D341Med (cell line): ENCODE measurements at places on chromosomes 1 and 21.

DNA sequence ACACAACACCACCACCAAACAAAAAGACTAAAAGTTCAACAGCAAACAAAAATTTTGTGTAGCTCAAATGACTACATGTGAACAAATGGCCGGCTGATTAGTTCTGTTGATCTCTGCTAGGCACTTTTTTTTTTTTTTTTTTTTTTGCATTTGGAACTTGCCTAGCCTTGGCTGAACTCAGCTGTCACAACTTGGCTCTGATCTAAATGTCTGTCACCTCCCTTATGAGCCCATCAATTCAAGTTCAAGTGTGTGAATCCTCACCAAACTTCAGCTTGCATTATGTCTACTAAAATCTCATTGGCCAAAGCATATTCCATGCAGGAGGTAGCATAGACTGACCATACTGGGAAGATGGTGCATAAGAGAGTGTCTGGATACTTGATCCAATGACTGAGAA lies 606.5 kb upstream of the ADGRL4 start:
- no peak for DNase-seq

- DNase-seq = no peak
These were observed 23.8 kb upstream of the SAMSN1 start for GRCh38 chr21:14569868-14570267.

GRCh38 chr21:25400427-25400826 lies 206.9 kb downstream of the MRPL39 start:
- no peak for DNase-seq

GRCh38 chr1:41160498-41161110 lies 81.5 kb downstream of the SCMH1 start:
- DNase-seq = no peak

- no peak for DNase-seq
These were observed 7.3 kb downstream of the RGS4 start for GRCh38 chr1:163076446-163076845.

GRCh38 chr1:57420981-57421785 lies 2.7 kb downstream of the DAB1 start:
- DNase-seq = no peak

GRCh38 chr1:77817368-77818209 lies 38.1 kb downstream of the MIGA1 start:
- DNase-seq = no peak

- DNase-seq = no peak
These were observed 8.7 kb upstream of the CLDN19 start for GRCh38 chr1:42748461-42749410.

- DNase-seq = no peak
These were observed 11.9 kb downstream of the PTPN22 start for GRCh38 chr1:113859478-113860175.

GRCh38 chr1:76288758-76289483 lies 214.4 kb downstream of the ST6GALNAC3 start:
- DNase-seq = no peak

DNA sequence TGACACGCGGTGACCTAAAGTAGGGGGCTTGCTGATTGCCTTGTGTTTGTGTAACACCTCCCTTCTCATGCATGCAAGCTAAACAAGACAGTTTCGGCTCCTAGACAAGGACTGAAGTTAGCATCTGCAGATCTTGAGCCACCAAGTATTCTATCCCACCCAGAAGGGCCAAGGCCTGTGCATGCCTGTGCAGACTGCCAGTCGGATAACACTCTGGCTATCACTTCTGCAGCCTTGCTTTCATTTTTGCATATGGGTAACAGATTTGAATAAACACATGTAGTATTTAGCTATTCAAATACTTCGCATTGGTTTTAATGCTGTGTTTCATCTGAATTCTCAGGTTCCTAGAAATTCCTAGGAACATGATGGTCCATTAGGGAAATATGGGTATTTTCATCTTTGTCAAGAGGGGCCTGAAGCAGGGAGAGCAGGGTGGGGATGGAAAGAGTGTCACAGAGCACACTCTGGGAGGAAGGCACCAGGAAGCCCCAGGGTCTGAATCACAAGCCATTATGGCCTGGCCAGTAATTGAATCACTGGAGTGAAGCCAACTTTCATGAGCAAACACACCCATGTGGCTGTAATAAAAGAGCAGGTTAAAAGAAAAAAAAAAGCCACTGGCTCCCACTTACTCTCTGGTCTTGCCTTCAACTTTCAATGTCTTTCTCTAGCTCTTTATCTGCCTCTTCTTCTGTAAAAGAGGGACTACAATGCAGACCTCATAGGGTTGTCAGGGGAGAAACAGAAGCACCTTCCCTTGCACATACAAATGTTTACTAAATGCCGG lies 28.3 kb downstream of the GADD45A start:
- DNase-seq = no peak

- no peak for DNase-seq
These were observed 166.9 kb downstream of the NCAM2 start for GRCh38 chr21:21165063-21165645.

DNA sequence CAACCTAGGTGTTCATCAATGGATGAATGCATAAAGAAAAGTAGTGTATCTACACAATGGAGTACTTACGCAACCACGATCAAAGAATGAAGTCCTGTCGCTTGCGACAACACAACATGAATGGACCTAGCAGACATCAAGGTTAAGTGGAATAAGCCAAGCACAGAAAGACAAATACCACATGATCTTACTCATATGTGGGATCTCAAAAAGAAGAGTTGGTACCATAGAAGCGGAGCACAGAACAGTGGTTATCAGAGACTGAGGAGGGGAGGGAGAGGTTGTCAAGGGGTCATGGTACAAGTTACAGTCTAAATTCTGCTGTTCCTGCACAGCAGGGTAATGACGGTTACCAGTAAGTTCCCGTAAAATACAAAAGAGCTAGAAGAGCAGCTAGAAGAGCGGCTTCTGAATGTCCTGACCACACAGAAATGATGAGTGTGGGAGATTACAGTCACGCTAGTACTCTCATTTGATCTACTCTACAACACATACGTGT lies 36.7 kb downstream of the NPHP4 start:
- DNase-seq = no peak

GRCh38 chr21:31278511-31279130 lies 65.4 kb downstream of the TIAM1 start:
- DNase-seq = no peak

GRCh38 chr21:33289199-33289819 lies 23.1 kb downstream of the IL10RB start:
- DNase-seq = no peak

- no peak for DNase-seq
These were observed 70.2 kb downstream of the ESRRG start for GRCh38 chr1:216653001-216653400.

- no peak for DNase-seq
These were observed 29.6 kb upstream of the DIPK1A start for GRCh38 chr1:92990828-92991227.

GRCh38 chr1:116170721-116171589 lies 59.8 kb downstream of the MAB21L3 start:
- DNase-seq = no peak

DNA sequence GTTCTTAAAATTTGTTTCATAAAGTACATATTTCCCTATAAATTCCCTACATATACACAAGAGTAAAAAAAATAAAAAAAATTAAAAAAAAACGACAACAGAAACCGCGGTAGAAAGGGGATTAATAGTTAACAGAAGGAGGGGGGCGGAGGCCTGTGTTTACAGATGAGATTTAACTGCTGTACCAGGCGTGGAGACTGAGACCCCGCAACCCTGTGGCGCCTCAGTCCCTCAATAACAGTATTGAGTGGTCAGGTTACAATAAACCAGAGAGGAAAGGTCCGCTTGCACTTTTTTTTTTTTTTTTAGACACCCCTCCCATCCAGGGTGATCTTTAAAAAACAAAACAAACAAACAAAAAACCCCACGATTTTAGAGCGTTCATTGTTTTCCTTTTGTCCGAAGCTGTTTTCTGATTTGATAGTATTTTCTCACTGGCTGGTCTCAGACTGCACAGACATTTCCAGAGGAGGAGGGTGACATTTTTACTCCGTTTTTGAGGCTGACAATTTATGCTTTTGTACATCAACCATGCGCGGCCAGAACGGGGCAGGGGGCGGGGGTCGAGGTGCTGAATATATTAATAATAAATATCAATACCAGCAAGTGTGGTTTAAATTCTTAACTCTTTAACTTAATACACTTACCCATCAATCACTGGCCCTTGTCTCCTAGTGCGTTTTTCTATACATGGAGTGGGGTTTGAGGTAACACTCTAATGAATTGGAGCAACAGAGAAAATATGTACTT lies 1223.9 kb downstream of the BRINP3 start:
- no peak for DNase-seq

DNA sequence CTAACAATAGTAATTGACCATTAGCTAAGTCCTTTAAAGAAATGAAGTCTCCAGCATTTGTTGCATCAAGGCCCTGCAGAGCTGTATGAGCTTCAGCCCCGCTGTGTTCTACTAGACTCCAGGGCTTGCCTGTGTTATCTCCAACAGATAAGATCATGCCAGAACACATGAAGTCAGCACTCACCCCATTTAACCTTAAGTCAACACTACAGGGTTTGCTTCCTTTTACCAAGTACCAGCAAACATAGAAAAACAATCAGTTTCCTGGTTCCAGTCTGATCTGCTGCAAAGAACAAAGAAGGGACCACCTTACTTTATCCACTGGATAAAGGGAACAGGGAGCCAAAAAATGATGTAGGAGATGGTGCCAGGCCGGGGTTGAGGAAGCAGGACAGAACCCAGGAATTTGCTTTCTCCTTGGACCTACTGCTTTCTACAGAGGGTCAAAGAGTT lies 41.3 kb upstream of the ENAH start:
- no peak for DNase-seq

DNA sequence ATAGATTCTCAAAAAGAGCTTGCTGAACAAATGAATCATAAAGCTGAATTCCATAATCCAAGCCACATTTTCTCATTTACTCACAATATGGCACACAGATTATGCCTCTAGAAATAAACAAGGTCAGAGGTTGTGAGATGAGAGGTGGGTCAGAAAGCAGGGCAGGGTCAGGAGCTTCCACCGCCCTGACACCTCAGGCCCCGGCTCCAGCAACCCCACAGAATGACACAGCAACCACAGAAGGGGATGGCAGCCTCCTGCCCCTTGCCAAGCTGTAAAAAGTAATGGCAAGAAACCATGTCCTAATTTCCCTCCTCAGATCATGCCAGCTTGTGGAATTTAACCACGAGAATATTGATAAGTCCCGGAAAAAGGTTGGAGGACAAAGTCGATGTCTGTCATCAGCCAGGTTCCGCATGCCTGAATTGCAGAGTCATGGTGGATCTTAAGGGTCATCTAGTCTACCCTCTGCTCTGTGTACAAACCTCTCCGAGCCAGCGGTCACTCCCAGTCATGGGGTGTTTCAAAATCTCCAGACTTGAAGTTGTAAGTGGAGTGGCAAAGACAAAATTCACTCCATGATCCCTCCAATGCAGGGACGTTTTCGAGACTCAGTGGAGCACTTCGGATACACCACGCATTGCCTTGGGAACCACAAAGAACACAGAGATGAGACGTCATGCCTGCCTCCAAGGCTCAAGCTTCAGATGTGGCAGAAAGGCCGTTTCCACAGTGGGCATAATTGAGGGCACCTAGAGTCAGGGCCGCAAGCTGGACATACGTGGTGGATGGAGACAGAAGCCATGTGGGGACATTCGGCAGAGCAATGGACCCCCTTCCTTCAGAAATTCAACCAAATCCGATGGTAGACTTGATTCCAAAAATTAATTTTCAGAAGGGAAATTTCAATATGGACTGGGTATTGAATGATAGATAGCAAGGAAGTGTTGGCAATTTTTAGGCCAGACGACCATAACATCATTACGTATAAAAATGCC lies 254.0 kb downstream of the TOMM20 start:
- peak; percentile 25 for DNase-seq

GRCh38 chr1:167825419-167826079 lies 88.4 kb downstream of the ADCY10 start:
- no peak for DNase-seq

DNA sequence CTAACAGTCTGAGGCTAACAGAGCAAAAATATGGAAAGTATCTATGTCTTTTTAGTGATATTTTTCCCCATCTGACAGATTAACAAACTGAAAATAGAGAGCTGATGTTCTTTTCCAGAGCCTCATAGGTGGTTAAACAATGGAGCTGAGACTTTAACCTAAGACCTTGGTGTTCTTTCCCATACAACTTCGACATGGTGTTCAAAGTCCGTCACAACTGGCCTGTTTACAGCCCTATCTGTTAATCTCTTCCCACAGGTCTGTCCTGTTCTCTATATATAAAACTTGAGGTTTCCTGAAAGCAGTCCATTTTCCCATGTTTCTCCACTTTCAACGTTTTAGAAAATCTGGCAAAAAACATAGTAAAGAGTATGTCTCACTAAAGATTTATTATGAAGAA lies 395.7 kb downstream of the BRINP2 start:
- DNase-seq = no peak

GRCh38 chr1:160877221-160877620 lies 7.8 kb downstream of the ITLN1 start:
- DNase-seq = no peak

- no peak for DNase-seq
These were observed 721 bp downstream of the C1orf54 start for GRCh38 chr1:150273311-150273710.

DNA sequence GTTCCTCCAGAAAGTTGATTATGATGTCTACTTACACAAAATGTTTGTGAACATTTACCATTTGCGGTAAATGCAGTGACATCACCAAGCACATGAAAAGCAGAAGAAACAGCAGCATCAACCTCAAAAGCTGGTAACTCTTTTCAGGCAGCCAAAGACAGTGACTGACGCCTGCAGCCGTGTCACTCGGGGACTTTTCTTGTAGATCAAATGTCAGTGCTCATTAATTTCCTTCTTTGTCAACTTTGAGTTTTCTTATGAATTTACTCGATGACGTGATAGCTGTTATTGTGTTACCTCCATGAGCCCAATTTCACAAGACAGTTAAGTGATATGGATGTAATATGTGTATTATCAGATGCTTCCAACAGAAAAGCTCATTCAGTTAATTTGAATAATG lies 92.5 kb downstream of the RIPK4 start:
- no peak for DNase-seq

- DNase-seq = no peak
These were observed 709 bp downstream of the PRELP start for GRCh38 chr1:203476216-203476814.

GRCh38 chr1:43314233-43314632 lies 13.5 kb downstream of the TIE1 start:
- DNase-seq = no peak

GRCh38 chr1:10128101-10128765 lies 82.1 kb upstream of the KIF1B start:
- DNase-seq = no peak
